Hematopoietic multipotent progenitor cell (in vitro differentiated cells): ENCODE measurements at places on chromosomes 2 and 18. TPM values are rescaled to one million over a fixed set of nuclear protein-coding genes. Genes with fewer than 3 reads are reported as not detected.

Gene KCTD1
- 8.6 TPM for total RNA-seq

Gene ANO7
- 1.3 TPM for total RNA-seq

Gene XDH
- total RNA-seq: 0.54 TPM

Gene BMP10
- total RNA-seq: under 0.01 TPM

Gene PFN4
- total RNA-seq: 0.81 TPM

Gene NEMP2
- 6.2 TPM for total RNA-seq

Gene FOSL2
- 32.3 TPM for total RNA-seq

Gene ALPG
- total RNA-seq: under 0.01 TPM

Gene SALL3
- total RNA-seq: not detected

Gene TOGARAM2
- 3.5 TPM for total RNA-seq

Gene CD8B2
- total RNA-seq: under 0.01 TPM

Gene SCG2
- total RNA-seq: not detected

GRCh38 chr2:120431386-120432292 is 85.7 kb downstream of the INHBB start:
- DNase-seq: no peak

DNA sequence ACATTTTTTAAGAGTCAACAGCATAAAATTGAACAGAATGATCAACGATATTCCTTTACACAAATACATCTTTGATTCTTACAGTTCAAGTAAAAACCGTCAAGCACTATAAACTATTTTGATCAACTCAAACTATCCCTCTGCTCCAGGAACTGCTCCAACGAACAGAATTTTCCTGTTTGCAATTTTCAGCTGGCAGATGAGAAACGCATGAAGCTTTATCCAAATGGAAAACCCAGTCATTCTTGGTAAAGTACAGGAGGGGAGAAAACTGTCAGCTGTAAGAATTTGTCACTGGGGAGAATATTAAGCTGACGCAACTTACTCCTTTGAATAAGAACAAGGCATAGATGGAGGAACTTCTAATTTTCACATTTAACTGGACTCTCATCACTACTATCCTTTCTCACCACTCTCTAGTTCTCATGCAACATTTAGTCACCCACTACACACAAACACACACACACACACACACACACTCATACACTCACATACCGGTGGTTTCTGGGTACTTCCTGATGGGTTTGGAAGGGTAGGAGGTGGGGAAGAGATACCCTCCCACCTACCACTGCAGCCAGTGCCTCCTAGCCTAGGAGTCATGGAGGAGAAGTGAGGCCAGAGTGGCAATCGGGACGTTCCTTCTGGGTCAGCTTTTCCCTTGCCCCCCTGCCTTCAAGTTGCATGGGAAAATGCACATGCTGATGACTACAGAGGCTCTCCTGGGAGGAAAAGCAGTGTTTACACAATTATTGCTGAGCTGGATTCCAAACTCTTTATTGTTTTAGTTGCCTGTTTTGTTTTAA is 54.0 kb upstream of the SPATS2L start:
- DNase-seq: no peak

DNA sequence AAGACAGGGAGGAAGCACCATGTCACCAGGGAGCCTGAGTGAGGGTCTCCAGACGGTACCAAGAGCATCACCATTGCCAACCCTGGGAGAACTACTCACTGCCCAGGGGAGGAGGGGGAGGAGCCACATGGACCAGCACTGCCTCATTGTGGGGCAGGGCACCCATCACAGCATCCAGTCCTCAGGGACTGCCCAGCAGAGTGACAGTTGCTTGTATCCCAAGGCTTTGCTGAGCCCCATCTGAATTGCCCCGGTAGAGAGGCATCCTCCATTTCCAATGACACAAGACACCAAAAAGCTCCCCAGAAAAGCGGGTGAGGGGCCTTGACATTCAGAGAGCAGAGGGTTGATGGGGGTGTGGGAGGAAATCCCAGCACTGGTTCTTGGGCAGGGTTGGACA is 6.8 kb upstream of the CIB4 start:
- DNase-seq: no peak

GRCh38 chr2:128644718-128645256 is 326.1 kb upstream of the HS6ST1 start:
- no peak for DNase-seq

DNA sequence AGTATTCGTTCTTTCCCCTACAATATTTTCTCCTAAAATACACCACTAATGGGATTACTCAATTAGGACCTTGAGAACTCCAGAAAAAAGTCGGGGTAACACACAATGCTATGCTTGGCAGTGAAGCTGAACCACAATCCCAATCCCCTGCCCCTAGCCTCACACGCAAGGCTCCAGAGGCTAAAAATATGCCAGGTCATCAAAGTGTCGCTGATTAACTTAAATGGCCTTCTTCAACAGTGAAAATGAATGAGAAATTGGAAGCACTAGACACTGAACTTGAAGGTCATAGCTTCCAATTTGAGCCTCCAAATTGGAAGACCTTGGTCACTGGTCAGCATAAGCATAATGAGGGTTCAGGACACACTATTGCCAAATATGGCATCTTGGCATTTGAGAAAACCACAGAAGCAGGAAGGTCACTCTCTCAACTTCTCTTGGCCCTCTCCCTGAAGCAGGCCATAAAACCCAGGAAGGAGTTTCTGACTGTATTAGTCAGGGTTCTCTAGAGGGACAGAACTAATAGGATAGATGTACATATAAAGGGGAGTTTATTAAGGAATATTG is 86.0 kb upstream of the SATB2 start:
- DNase-seq: no peak

DNA sequence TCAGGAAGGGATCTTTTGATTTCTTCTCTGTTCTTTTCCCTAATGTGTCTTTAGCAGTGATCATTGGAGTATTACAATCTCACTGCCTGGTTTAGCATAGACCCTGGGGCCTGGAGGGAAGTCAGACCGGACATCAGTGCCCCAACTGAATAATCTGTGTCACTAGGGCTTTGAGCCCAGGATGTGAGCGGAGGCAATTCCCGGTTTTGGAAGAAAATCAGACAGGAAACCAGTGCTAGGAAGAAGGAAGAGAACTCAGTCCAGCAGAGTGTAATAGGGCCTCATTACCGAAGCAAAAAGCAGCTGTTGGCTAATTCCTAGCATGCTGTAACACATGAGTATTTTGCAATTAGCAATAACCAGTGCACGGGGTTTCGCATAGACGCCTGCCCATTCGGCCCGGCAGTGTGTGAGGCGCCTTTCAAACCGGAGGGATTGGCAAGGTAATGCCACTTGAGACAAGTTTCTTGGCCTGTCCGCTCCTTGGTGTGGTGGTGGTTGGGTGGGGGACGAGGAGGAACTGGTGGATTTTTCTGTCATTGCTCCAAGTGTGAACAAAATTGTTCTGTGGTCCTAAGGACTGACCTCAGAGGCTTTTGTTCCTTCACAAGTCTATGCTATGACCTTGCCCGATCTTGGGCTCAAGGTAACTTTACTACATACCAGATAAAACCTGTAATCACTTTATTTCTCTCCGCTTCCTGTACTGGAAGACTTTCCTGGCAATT is 2.8 kb downstream of the FOSL2 start:
- DNase-seq: no peak

GRCh38 chr2:237698358-237698694 is 70.9 kb downstream of the LRRFIP1 start:
- DNase-seq: no peak

DNA sequence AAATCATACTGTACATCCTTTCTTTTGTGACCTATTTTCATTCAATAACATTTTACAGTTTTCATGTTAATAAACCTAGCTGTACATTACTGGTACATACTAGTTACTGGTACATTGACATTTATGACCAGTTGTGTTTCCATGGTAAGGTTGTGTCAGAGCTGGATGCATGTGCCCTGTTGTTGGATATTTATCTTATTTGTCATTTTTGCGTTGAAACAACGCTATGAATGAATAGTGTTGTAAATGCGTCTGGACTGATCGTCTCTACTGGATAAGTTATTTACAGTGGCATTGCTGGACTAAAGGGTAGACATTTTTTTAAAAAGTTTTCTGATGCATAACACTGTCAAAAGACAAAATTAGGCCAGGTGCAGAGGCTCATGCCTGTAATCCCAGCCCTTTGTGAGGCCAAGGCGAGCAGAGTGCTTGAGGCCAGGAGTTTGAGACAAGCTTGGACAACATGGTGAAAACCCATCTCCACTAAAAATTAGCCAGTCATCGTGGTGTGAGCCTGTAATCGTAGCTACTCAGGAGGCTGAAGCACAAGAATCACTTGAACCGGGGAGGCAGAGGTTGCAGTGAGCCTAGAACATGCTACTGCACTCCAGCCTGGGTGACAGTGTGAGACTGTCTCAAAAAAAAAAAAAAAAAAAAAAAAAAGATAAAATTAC is 40.2 kb downstream of the MCFD2 start:
- no peak for DNase-seq

GRCh38 chr2:230843132-230843531 is 21.6 kb upstream of the ITM2C start:
- DNase-seq: no peak

GRCh38 chr18:35732162-35732561 is 150.6 kb downstream of the GALNT1 start:
- no peak for DNase-seq

DNA sequence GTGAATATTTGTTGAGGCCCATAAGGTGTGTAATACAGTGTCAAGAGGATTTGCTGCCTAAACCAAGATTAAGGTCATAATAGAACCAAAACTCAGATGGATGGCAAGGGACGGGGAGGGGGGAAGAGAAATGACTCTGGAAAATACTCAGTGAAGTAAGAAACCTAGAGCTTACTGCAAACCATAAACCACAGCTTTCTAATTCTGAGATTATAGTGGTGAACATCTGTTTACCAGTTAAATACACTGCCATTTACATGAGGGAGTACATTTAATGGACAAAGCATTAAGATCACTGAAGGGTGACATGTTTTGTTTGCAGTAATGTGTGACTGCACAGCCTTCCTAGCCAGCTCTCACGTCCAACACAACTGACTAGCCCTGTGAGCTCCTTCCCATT is 19.8 kb downstream of the EVX2 start:
- DNase-seq: no peak

GRCh38 chr2:240419271-240419670 is 16.2 kb upstream of the GPC1 start:
- DNase-seq: no peak

DNA sequence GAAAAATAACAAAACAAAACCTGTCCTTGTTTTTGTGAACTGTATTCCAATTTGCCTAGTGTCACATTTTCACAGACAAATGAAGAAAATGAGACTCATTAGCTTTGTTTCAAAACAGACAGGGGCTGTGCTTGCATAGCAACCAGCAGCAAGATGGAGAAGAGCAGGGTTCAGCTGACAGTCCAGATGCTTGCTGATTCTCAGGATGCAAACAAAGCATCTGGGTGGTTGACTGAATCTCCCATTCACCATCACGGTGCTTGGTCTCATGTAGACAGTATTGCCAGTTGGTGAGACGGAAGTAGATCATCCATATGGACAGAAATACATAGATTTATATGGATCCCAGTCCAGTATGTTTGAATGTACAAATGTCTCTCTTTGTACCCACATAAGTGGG is 326.8 kb downstream of the CCDC85A start:
- DNase-seq: no peak

- peak; percentile 52 for DNase-seq
These were observed 350.7 kb upstream of the MYT1L start for GRCh38 chr2:2681711-2682251.

GRCh38 chr2:149715005-149715592 is 127.5 kb upstream of the MMADHC start:
- no peak for DNase-seq

GRCh38 chr2:46803911-46804670 is 111.5 kb downstream of the MCFD2 start:
- DNase-seq: no peak

GRCh38 chr2:37526323-37526722 is 145.1 kb downstream of the CDC42EP3 start:
- no peak for DNase-seq

DNA sequence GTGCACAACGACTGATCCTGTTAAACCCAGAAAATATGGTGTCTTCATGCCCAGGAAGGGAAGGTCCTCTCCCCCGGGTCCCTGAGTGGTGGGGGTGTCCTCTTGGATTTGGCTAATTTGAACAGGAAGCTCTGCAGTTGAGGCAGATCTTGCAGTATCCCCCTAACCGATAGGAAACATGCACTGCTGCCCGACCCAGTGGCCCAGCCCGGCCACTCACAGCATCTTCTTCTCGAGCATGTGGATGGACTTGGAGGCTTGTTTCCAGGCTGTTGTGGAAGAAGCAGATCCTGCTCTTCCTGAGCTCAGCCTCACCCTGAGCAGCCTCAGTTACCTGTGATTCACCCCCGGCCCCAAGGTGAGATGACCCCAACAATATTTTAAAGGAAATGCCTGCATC is 46.4 kb upstream of the ASB1 start:
- DNase-seq: no peak

- no peak for DNase-seq
These were observed 191.2 kb downstream of the IRS1 start for GRCh38 chr2:226608451-226608850.

DNA sequence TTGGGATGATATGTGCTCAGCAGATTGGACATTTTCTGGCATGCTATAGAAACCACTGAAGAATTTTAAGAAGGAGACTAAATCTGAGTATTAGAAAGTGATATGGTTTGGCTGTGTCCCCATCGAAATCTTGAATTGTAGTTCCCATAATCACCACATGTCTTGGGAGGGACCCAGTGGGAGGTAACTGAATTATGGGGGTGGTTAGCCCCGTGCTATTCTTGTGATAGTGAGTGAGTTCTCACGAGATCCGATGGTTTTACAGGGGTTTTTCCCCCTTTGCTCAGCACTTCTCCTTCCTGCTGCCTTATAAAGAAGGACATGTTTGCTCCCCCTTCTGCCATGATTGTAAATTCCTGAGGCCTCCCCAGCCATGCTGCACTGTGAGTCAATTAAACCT is 535.9 kb upstream of the VRK2 start:
- DNase-seq: no peak

DNA sequence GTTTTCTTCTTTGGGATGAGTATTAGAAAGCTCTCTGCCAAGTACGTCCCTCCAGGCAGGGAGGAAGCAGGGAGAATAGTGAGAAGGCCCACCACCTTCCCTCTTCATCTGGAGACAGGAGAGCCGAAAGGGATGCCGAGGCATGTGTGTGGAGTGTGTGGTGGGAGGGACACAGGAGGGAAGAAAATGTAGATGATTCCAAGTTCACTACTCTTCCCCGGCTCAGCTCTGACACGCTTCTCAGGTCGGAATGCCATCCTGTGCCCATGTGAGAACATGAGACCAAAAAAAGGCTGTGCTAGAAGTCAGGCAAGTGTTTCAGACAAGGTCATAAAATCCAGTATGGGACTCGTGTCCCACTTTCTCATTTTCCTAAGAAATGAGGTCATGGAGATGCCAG is 47.4 kb downstream of the GYPC start:
- no peak for DNase-seq

DNA sequence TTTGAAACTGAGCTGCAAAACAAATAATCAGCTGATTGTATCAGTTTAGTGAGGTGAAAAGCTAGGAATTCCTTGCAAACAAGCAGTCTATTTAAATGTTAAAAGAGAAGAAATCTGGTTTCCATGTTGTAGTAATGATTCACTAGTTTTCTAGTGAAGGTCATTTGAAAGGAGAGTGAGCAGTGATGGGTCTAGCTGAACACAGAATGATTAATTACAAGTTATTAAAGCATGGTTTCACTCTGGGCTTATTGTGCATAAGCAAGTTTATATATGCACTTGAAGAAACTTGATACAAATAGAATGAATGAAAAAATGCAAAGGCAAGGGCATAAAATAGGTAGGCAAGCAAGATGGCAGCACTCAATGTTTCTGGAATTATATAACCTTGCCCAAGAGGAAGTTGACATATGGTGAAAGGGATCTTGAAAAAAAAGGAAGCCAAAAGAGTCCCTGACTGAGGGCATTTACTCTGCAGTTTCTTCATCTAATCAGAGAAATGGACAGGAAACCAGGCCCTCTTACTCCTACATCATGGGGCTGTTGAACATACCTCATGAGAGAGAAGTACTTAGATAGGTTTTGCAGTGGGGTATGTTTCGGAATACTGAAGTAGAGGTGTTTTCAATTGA is 53.2 kb downstream of the PLCL1 start:
- DNase-seq: no peak
